KBM-7 (cell line): ENCODE measurements at places on chromosomes 3 and 15.
A peak's percentile ranks its signal among the peaks of the same experiment; 100 is the strongest.

GRCh38 chr3:43616034-43616433 is 5.8 kb downstream of the ANO10 start:
- no peak for DNase-seq

DNA sequence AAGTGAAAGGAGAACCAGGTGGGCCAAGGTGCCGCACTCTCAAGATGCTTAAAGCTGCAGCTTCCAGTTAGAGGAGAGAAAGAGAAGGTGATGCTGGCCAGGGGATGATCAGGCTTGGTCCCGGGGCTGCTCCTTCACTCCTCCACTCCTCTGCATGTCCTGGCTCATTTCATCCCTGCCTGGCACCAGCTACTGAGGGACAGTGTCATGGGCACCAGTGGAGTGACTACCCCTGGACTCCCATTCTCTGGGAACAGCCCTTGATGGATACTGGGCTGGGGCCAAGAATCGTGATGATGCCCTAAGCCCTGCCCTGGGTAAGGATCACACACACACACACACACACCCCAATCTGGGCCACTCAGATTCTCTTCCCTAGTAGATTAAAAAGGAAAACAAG is 243.7 kb downstream of the UACA start:
- no peak for DNase-seq

GRCh38 chr3:42191443-42191747 is 74.6 kb downstream of the CCK start:
- no peak for DNase-seq

GRCh38 chr3:37994639-37994972 is 4.0 kb downstream of the VILL start:
- DNase-seq = no peak

DNA sequence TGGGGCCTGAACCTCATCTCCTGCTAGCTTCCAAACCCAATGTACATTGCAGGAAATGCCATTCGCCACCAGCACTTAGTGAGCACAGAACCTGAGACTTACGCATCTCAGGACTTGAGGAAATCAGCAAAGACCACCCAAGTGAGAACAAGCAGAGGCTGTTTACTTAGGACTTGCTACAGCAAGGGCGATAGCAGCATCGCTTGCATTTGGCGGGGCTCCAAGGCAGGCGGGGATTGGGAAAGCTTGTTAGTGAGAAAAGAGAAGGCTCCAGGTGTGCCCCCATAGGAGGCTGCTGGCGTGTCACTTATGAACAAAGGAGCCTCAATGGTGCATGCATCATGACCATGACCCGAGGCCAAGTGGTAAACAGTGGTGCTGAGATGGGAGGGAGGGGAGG is 19.7 kb downstream of the SLC6A20 start:
- no peak for DNase-seq

DNA sequence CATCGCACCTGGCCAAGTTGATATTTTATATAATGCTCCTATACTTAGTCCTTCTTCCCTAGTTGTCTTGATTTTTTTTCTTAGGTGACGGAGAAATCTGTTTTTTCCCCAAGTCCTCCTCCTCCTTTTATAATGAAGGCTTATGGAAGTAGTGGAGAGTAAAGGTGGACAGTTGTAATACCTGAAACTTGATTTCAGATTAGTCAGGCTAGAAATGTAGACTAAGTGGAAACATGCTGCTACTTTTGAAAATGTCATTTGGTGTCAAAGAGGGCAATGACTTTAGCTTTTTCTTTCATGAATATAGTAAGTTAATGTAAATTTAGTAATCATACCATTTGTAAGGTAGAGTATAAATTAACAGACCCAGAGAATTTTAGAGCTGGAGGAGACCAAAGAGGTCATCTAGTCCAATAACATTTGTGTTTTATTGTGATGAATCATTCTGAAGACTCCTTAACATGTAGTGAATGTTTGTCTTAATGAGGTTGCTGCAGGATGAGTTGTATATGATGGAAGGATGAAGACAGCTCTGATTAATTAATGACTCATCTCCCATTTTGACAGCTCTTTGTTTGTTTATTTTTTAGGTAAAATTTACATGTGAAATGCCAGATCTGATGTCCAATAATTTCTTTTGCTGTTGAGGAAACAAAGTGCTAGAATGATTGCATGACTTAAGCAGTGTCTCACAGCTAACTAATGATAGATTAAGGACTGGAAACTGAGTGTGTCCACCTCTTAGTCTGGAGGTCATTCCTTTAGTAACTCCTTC is 8.7 kb downstream of the CTDSPL2 start:
- DNase-seq = no peak

- peak; percentile 38 for DNase-seq
These were observed 51.9 kb downstream of the BBX start for GRCh38 chr3:107574650-107575049.

DNA sequence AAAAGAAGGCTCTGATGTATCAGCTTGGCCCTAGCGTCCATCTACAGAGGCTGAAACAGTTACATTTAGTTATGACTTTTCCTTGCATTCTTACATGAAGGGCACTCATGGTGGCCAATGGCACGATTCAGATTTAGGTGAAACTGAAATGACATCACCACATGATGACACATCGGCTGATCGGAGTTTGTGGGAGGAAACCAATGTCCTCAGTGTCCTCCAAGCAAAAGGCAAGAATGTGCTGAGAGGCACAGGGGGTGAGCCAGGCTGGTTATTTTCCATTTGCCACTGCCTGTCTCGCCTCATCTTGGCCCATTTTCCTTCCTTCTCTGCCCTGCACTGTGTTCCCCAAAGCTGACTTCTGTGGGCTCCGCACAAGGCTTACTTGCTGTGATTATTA is 34.4 kb downstream of the TARS3 start:
- DNase-seq = no peak

GRCh38 chr3:65827076-65827475 is 211.6 kb downstream of the MAGI1 start:
- no peak for DNase-seq

DNA sequence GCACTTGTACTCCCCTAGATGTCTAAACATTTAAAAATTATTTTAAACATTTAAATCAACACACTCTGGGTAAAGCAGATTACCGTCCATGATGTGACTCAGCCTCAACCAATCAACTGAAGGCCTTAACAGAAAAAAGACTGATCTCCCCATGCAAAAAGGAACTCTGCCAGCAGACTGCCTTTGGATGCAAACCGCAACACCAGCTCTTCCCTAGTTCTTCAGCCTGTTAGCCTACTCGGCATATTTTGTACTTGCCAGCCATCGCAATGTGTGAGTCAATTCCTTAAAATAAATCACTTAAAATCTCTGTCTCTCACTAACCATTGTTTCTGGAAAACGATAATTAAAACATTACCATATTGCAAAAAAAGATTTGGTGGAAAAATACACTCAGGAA is 375.9 kb downstream of the RSL24D1 start:
- DNase-seq = no peak

GRCh38 chr3:13053420-13053819 is 19.8 kb downstream of the IQSEC1 start:
- DNase-seq = no peak

GRCh38 chr3:47443611-47443995 is 32.1 kb downstream of the SCAP start:
- no peak for DNase-seq

GRCh38 chr15:90343302-90343790 is 8.7 kb upstream of the ZNF774 start:
- DNase-seq = no peak

- DNase-seq = no peak
These were observed 23.5 kb downstream of the LSM3 start for GRCh38 chr3:14201940-14202684.

- no peak for DNase-seq
These were observed 42.8 kb downstream of the SSR3 start for GRCh38 chr3:156511987-156512677.

GRCh38 chr15:92633418-92633817 is 22.2 kb downstream of the FAM174B start:
- DNase-seq = no peak

DNA sequence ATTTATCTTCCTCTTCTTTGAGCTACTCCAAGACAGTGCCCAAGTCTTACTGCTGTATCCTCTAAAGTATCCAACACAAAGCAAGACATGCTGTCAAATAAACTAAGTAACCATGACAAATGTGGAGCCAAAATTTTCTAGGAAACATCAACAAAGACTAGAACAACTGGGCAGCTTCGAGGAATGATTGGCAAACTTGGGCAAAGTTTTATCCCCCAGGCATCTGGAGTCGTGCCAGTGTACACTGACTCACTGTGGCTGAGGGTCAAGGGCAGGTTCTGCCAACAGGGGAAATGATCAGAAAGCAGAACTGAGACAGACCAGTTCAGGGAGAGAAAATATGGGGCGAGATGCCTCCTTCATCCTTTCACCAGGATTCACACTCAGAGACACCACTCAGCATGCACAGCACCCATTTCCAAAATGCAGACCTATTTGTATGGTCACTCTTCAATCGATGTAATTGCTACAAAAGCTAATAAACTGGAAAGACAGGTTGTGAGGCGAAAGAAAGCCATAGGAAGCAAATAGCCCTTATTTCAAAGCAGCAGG is 65.8 kb downstream of the MB21D2 start:
- peak; percentile 59 for DNase-seq

DNA sequence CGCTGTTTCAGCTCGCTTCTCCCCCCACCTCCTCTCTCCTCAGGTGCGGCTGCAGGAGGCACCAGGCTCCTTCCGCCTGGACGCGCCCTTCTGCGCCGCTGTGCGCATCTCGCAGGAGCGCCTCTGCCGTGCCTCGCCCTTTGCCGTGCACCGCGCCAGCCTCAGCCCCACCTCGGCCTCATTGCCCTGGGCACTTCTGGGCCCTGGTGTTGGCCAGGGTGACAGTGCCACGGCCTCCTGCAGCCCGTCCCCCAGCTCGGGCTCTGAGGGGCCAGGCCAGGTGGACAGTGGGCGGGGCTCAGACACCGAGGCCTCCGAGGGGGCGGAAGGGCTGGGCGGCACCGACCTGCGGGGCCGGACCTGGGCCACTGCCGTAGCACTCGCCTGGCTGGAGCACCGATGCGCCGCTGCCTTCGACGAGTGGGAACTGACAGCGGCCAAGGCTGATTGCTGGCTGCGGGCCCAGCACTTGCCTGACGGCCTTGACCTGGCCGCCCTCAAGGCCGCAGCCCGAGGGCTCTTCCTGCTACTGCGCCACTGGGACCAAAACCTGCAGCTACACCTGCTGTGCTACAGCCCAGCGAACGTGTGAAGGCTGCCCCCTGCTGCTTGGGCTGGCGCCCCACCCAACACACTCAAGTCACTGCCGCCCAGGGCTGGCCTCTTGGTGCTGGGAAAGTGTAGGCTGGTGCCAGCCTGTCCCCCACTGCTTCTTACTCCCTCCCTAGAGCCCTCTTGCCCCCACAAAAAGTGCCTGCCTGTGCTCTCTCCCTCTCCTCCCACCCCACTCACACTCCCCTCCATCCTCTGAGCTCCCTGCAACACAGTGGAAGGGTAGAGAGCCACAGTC is 7.1 kb downstream of the ALG3 start:
- no peak for DNase-seq

DNA sequence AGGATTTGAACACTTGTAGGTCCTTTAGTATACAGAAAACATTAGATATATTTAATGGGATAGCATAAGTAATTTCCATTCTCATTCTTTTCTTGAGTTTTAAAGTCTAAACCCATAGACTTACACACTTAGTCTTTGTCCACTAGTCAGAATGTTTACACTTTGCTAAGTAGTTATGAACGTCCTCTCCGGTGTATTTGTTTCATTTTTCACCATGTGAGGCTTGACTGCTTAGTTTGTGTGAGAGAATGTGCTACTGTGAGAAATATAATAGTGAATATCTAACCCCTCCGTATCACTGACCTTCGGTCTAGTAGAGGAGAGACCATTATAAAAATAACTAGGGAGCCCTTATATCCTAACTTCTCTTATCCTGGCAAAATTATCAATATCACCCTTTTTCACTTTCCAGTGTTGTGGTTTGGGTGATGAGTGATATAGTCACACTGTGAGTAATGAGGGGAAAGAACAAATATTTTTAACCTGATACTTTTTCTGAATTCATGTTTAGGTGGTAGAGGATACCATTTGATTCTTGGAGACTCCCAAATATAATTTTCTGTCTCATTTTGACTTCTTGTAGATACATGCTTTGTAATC is 122.4 kb downstream of the UBE2E2 start:
- no peak for DNase-seq

DNA sequence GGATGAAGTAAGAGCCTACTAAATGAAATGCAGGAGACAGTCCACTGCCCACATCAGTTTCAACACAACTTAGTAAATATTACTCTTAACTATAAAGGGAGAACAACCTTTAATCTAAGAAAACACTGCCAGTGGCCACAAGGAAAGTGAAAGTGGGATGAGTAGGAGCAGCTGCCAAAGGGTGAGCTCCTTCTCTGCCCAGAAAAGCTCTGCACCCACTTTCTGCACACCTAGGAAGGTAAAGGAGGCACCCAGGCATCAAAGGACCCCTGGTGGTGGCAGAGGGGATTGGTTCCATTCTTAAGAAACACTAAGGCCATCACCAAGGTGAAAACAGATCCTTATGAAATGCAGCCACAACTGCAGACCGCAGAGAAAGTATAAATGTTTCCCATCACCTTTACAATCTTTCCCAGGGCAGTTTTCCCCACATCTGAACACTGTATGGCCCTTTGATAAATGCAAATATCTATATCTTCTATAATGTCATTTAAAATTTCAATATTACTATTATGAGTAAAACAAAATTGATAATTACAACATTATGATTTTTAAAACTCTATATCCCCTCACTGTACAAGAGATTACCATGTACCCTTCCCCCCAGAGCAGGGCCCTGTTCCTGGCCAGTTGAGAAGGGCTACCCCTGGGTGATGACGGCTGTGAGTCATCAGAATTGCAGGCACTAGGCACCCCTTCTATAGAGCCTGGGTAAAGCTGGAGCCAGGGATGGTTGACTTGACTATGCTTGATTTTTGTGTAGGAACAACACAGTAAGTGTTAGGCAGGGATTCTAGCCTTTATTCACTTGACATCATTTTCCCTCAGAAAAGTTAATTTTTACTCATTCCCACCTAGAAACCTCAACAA is 92.0 kb downstream of the SNRK start:
- peak; percentile 55 for DNase-seq

DNA sequence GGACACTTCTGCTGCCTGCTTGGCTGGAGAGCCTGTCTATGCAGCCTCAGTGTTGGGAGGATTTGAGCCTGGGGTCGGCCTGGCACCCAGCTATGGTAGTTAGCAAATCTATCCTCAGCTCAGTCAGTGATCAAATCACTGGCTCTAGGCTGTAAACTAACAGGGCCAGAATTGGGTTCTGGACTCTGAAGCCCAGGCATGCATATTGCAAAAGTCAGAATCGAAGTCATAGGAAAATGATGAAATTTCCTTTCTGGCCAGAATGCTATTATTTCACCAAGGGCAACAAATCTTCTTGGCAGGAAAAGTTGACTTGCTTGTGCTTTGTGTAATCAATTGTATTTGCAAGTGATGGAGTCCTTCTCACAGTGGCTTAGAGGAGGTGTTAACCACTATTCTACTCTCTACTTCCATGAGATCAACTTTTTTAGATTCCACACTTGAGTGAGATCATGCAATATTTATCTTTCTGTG is 482.6 kb upstream of the TPRG1 start:
- DNase-seq = no peak

- no peak for DNase-seq
These were observed 15.8 kb downstream of the PODXL2 start for GRCh38 chr3:127644641-127645370.
